ENCODE measurements at places on chromosomes 5 and 9. TPM values are rescaled to one million over a fixed set of nuclear protein-coding genes. Genes with fewer than 3 reads are reported as not detected.

Gene DBH
- total RNA-seq, result not detected

Gene ERCC8
- 18.0 TPM for total RNA-seq

Gene CTSL
- 33.4 TPM for total RNA-seq

Gene PRRX2
- total RNA-seq, result 4.2 TPM

Gene KIF2A
- 85.6 TPM for total RNA-seq

Gene FCN2
- not detected for total RNA-seq

Gene TENT4A
- 25.6 TPM for total RNA-seq

Gene NDUFS4
- 95.9 TPM for total RNA-seq

Gene TMEM174
- not detected for total RNA-seq

Gene HRH2
- 3.3 TPM for total RNA-seq

Gene LRRC8A
- total RNA-seq, result 76.0 TPM

Gene ARHGEF37
- 0.42 TPM for total RNA-seq

Gene DNAJB5
- total RNA-seq, result 38.9 TPM

Gene FGF10
- not detected for total RNA-seq

Gene CRB2
- 2.9 TPM for total RNA-seq

Gene FAM114A2
- 12.8 TPM for total RNA-seq

Gene STARD4
- total RNA-seq, result 27.1 TPM

Gene BTNL3
- total RNA-seq, result not detected

Gene ANXA2R
- total RNA-seq, result 0.20 TPM

Gene IL13
- not detected for total RNA-seq

Gene NTRK2
- not detected for total RNA-seq

Gene NDOR1
- 44.1 TPM for total RNA-seq

Gene PPP2R2B
- 15.2 TPM for total RNA-seq

Gene NFIL3
- total RNA-seq, result 8.4 TPM

Gene TMEM252
- not detected for total RNA-seq

Gene RNF44
- total RNA-seq, result 175 TPM

Gene CMBL
- 12.6 TPM for total RNA-seq

Gene CDX1
- total RNA-seq, result 0.22 TPM

Gene RNF180
- 2.5 TPM for total RNA-seq

Gene EDIL3
- total RNA-seq, result 61.0 TPM

Gene FSD1L
- total RNA-seq, result 4.7 TPM

Gene TMC1
- total RNA-seq, result 2.5 TPM

Gene TMEM141
- total RNA-seq, result 55.2 TPM

Gene ANKRD55
- not detected for total RNA-seq

Gene PCDHGA9
- 1.3 TPM for total RNA-seq

Gene CD72
- 3.3 TPM for total RNA-seq
